Stimulated activated naive CD8-positive, alpha-beta T cell treated with anti-CD3 and anti-CD28 coated beads, Interleukin-15, Interleukin-2, amounts not matched to agents 100 U/mL and 50 U/mL, for 24 hours (primary cell): ENCODE measurements at places on chromosomes 1 and 21.

- no peak for DNase-seq
Measured at GRCh38 chr1:103435443-103435842, 90.1 kb upstream of the RNPC3 start.

- no peak for DNase-seq
Measured at GRCh38 chr1:29525941-29526340, 289.6 kb downstream of the PTPRU start.

DNA sequence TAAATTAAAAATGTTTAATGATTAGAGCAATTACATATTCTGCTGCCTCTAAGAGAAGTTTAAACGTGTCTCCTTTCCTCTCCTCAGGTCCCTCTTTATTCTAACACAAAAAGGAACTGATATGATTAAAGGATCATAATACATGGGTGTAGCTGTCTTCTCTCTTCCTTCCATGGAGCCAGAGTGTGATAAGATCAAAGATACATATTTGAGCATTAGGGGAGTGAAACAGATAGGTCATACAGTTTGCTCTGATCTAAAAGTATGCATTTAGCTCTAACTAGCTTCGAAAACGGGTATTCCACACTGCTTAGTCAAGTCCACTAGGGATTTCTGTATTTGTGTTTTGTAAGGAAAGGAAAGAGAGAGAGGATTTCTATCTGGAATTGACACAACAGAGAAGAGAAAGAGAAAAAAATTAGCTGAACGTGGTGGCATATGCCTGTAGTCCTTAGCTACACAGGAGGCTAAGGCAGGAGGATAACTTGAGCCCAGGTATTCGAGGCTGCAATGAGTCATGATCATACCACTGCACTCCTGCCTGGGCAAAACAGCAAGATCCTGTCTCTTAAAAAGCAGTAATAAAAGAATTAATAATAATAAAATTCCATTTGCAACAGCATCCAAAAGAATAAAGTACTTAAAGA lies 63.1 kb downstream of the CDC42BPA start:
- no peak for DNase-seq

DNA sequence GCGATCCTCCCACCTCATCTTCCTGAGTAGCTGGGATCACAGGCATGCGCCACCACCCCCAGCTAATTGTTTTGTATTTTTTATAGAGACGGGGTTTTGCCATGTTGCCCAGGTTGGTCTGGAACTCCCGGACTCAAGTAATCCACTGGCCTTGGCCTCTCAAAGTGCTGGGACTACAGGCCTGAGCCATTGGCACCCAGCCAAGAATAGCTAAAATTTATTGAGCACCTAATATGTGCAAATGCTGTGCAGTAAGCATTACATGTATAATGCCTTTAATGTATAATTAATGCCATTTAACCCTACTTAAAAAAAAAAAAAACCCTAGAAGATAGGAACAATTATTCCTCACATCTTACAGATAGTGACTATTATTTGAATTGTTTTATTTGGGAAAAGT lies 42.9 kb downstream of the ZNF691 start:
- DNase-seq: no peak

DNA sequence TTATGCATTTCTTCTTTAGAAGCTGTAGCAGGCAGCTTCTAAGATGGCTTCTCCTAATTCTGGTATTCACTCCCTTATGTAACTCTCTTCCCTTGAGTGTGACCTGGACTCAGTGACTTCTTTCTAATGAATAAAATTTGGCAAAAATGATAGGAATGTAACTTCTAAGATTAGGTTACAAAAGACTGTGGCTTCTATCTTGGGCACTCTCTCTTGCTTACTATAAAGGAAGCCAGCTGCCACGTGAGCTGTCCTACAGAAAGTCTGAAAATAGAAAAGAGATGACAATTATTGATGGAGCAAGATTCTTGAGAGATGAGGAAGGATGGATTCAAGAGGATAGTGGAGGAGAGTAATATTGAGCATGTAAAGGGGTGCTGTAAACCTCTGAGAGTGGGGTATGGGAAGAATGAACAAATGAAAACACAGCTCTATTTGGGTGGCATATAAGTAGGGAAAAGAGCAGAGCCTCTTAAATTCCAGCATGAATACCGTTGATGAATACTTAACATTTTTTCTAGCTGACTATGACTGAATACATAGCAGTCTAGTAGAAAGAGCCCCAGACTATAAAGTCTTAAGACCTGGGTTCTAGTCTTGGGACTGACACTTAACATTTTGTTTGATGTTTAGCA lies 5.5 kb downstream of the TSEN15 start:
- no peak for DNase-seq

DNA sequence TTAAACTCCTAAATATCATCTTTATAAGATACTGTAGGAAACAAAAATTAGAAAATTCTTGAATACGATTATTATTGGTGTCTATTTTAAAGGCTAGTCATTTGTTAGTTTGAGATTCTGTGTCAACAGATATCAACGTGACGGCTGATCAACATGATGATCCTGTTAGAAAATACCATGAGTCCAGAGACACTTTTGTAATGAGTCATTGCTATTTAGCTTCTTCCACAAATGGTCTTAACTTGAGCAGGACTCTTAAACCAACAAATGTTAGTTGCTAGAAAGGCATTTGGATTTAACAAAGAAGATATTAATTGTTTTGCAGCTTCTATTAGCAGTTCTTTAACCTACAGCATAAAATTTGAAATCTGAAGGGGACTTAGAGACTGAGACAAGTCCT lies 131.2 kb downstream of the TGFB2 start:
- DNase-seq: no peak

DNA sequence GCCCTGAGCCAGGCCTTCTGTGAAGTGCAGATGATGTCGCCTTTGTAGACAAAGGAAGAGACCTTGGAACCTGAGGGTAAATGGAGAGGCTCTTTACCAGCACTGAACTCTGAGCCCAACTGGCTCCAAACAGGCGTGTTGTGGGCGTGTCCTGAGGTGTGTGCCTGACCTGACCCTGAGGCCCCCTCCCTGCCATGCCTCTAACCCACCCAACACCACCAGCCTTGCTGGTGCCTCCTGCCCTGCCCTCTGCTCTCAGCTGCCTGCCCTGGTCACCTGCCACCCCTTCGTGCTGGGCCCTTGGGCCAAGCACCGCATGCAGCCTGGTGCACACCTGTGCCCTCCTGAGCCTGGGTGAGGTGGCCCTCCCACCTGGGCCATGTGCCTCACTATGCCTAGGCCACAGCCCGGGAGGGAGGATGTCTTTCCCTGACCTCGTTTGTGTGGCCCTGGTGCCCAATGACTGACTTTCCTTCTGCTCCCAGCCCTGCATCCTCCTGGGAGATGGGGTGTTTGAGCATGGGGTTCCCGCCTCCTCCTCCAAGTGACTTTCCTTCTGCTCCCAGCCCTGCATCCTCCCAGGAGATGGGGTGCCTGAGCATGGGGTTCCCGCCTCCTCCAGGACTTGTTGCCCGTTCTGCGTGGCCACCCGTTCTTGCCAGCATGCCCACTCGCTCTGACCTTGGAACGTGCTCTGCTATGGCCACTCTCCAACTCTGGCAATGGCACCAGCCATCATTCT lies 157.0 kb downstream of the PCBP3 start:
- DNase-seq: no peak

DNA sequence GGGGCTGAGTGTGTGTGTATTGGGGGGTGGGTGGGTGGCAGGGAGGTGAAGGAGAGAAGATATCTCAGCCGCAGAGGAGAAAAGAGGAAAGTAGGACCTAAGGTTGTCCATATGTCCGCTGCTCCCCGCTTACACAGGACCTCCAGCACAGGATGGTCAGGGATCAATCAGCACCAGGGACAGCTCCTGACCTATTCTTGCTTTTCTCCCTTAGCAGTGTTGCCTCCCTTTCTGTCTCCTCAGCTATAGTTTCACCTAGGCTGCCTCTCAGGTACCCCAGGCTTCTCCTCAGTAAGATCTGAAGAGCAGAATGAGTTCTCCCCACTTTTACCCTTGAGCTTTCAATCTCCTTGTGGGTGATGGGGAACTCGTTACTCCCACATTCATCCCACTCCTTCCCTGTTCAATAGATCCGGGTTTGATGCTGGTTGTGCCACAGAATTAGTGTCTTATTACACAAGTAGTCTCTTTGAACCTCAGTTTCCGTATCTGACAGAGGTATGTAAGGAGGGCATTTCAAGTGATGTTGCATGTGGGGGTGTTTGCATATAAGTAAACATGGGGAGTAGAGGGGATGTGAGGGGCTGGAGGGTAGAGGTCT lies 1.4 kb upstream of the DPH2 start:
- DNase-seq: no peak

DNA sequence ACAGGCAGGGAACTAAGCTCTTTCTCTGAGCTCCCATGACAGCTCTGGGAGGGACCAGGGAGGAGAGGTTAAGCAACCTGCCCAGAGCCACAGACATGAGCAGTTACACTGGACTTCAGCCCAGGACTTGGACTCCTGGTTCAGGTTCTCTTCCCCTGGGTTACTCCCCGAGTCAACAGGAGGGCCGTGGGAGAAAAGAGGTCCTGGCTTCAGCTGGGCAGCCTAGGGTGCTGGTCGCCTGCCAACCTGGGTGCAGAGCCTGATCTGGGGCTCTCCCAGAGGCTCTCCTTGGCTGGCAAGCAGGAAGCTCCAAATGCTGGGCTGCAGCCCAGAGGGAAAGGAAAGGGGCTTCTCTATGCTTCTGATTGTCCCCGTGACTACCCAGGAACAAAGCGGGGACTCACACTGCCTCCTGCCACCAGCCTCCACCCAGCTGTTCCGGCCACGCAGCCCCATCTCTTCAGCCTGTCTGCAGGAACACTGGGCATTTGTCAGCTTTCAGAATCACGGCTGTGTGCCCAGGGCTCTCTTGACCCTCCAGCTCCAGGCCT lies 141.8 kb downstream of the HIVEP3 start:
- no peak for DNase-seq

GRCh38 chr1:22772014-22772413 lies 61.4 kb downstream of the EPHB2 start:
- no peak for DNase-seq

DNA sequence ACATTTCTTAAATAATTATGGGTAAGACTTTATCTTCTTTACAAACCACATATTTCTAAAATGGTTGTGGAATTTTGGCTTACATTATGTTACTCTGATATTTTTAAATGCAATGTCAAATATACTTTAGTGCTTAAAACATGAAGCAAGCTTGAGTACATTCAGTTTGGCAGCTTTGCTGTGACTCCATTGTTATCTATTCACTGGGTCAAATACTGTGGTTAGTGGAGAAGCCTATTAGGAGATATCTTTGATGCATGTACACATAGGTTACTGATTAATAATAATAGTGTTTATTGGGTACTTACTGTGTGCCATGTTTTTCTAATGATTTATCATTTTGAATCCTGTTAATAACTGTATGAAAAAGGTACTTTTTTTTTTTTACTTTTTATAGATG lies 520.4 kb upstream of the B3GALT2 start:
- no peak for DNase-seq

- DNase-seq: no peak
Measured at GRCh38 chr1:238501290-238501689, 610.6 kb upstream of the ZP4 start.

GRCh38 chr1:245419989-245420388 lies 265.2 kb downstream of the KIF26B start:
- DNase-seq: no peak

GRCh38 chr1:154344977-154345837 lies 19.9 kb downstream of the ATP8B2 start:
- DNase-seq: peak; percentile 80

- no peak for DNase-seq
Measured at GRCh38 chr1:119655154-119655553, 7.1 kb upstream of the ZNF697 start.

- DNase-seq: no peak
Measured at GRCh38 chr1:180918519-180918918, 5.8 kb downstream of the KIAA1614 start.

GRCh38 chr1:38028105-38028591 lies 15.6 kb downstream of the UTP11 start:
- DNase-seq: peak; percentile 80

- DNase-seq: no peak
Measured at GRCh38 chr1:45456531-45456930, 34.4 kb downstream of the TESK2 start.

DNA sequence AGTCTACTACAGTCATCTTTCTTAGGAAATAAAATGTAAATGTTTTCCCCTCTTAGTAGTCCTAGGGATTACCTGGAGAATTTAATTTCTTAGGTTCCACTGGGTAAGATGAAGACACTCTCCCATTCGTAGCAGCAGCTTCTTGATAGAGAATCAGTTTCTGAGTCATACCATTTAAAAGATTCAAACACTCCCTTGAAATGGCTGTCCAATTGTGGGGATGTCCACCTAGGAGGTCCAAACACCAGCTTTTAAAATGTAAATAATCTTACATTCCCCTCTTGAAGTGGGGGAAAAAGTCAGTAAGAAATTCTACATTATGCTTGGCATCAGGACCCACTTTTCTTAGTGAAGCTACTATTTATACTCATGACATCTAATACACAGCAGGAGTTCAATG lies 37.5 kb downstream of the NDC1 start:
- no peak for DNase-seq

DNA sequence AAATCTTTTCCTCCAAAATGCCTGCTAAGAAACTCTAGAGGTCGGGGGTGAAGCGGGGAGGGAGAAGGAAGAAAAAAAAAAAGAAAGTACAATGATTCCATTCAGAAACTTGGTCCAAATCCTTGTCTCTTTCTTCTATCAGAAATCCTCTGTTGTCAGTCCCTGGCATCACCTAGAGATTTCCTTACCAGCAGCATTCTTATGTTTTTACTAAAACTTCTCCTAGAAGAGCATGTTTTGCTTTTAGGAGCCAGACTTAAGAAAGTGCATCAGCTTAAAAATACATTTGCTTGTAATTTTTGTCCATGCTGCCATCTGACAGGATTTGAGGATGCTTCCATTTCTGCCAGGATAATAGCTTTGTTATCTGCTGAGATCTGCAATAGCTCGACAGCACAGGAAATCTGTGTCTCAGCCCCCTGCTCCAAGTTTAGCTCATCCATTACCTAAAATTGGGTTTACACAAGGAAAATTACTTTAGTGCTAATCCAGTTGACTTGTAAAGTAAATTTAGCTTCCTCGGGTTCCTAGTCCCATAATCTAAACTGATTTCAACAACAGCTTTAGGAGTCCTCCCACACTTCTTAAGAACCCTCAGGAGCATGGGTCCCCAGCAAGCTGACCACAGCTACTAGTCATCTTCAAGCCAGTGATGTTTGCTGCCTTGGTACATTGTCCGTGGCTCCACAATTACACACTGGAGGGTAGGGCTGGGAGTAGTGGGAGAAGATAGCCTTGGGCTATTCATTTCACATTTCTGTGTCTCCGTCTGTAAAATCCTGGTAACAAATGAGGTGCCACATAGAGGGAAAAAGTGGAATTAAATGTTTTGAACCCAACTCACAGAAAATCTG lies 92.3 kb upstream of the UBE2U start:
- DNase-seq: no peak

- no peak for DNase-seq
Measured at GRCh38 chr1:91606546-91607078, 106.0 kb downstream of the CDC7 start.

DNA sequence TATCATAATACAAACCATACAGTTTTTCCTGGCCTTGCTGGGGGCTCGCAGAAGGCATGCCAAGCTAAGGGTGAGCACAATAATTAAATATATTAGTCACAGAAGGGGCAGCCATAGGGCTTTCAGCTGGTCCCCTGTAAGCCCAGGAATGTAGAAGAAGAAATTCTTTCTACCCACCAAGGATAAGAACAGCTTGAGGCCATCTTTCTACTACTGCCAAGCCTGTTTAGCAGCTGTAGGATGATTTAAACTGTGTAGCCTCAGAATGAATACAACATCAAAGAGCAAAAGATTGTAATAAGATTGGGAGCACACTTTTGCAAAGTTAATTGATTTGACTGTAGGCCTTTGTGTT lies 171.5 kb downstream of the LRRC7 start:
- DNase-seq: no peak

GRCh38 chr1:156852418-156852874 lies 6.5 kb downstream of the INSRR start:
- DNase-seq: no peak
